GF-D8 (cell line): ENCODE measurements at places on chromosomes 3 and 15.

DNA sequence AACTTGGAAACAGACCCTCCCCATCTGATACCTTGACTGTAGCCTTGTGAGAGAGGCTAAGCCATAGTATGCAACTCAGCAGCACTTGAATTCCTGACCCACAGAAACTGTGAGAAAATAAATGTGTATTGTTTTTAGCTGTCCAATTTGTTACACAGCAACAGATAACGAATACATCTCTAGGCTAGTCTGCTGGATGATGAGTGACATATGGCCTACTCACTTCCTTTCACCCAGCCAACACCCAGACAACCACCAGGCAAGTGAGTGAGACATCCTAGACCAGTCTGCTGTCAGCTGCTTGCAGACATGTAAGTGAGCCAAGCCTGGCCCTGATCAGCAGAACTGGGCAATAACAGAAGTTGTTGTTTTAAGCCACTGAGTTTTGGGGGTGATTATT lies 19.2 kb upstream of the SMAD6 start:
- no peak for DNase-seq

GRCh38 chr3:40827226-40827625 lies 302.5 kb downstream of the ZNF621 start:
- no peak for DNase-seq

GRCh38 chr15:94400526-94401298 lies 169.4 kb downstream of the MCTP2 start:
- no peak for DNase-seq

DNA sequence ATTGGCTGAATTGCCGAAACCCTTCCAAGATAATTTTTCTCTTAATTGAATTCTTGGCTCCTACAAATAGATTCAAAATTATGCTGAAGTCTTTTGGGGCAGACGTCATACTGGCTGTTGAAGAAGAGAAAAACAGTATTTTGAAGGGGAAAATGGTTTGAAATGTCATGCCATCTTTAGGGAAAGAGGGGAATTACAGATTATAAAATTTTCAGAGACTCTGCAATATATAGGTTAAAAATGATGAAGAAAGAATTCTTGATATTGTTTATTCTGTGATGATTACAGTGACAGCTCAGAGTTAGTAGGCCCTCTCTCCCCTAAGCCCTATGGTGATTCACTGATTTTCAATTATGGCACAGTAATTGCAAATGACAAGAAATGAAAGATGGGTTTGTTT lies 86.1 kb downstream of the CGNL1 start:
- DNase-seq = no peak

- DNase-seq = peak; percentile 92
Measured at GRCh38 chr15:63502843-63503738, 1.3 kb upstream of the USP3 start.

- DNase-seq = no peak
Measured at GRCh38 chr15:77844798-77845446, 212.2 kb upstream of the LINGO1 start.

DNA sequence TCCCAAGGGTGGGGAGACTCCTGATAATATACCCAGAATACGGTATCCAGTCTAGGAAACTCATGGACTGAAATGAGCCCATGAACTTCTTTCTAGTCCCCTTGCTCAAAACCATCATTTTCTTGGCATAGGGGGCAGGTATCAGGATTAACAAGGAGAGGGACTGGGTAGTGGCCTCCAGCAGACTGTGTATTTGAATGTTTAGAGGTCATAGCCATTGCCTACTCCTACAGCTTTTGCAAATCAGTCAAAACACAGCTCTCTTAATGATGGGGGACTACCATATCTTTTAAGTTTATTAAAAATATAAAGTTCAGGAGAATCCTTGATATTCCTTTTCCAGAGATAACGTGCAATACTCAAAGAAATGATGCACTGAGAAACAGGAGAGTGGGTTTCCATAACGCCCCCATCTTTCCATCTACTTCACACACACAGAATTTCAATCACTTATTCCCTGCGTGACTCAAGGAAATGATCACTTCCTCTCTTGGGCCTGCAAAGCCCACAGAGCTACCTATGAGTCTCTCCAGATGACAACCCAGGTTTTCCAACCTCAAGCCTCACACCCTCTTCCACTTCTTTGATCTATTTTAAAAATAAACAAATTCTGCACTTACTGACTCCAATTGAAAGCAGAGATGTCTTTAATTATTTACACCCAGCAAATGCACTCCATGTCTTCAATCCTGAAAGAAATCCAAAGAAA lies 584.0 kb upstream of the LMCD1 start:
- DNase-seq = no peak

GRCh38 chr3:120983321-120983665 lies 75.3 kb downstream of the STXBP5L start:
- no peak for DNase-seq

DNA sequence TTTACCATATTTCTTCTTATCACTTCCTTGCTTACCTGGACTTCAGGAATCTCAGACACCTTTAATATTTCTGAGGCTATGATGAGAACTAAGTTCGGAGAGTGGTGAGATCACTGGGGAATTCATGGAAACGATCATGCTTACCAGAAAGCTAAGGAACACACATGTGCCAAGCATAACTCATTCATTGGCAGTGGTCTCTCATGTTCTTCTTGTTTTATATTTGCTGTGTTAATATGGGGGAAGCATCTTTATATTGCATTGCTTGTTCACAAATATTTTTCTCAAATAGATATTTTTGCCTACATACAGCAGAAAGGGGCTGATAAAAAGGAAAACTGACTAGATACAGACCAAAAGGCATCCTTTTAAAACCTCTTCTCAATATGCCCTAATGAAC lies 55.8 kb downstream of the COL6A6 start:
- no peak for DNase-seq

- no peak for DNase-seq
Measured at GRCh38 chr3:69400683-69401082, 14.8 kb upstream of the FRMD4B start.
